H1 (cell line): ENCODE measurements at places on chromosomes 5 and 9.

DNA sequence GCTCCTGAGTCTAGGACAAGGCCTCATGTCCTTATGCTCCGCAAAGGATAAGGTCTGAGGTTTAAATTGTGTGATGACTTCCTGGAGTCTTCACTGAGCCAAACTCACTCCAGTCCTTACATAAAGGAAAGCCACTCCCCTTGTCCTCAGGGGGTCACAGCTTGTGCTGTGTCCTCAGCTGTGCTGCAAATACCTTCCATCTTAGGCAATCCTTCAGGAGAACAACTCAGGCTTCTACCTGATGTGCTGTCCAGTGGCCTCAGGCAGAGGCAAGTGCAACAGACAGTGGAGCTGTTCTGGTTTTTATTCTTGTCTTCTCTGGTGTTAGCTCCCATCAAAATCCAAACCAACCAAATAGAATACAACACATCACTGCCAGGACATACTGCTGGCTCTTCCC lies 151.5 kb downstream of the TAF11L14 start:
- no peak for DNase-seq

- no peak for DNase-seq
Measured at GRCh38 chr5:33337637-33337992, 103.2 kb upstream of the TARS1 start.

DNA sequence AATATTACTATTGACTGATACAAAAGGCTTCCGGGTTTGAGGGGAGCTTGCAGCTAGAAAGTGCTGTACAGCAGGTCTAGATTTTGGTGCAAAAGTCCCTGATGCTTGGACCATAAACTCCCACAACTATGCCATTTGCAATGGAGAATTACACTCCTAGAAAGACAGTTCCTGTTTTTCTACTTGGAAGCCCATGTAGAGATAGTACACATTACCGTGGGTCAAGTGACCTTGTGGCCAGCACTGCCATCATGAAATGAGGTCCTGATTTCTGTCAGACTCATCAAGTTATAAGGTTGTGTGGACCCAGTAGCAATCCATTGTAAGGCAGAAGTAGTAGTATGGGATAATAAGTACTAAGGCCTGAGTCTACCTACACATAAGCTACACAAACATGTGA lies 42.8 kb upstream of the TNFSF8 start:
- DNase-seq: no peak

DNA sequence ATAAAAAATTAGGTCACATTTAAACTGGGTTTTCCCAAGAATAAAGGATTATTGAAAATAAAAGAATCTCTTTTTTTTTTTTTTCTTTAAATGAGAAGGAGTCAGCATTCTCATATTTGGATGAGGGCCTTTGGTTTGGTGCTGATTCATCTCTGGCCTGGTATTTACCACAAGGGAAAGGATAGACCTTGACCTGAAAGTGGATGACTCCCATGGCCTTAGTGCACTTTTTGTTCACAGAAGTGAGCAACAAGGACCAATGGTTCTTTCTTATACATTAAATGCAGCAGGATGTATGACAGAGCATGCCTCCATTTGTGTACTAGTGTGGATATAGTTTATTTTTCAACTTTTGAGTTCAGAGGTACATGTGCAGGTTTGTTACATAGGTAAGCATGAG lies 6.9 kb downstream of the YTHDC2 start:
- no peak for DNase-seq

DNA sequence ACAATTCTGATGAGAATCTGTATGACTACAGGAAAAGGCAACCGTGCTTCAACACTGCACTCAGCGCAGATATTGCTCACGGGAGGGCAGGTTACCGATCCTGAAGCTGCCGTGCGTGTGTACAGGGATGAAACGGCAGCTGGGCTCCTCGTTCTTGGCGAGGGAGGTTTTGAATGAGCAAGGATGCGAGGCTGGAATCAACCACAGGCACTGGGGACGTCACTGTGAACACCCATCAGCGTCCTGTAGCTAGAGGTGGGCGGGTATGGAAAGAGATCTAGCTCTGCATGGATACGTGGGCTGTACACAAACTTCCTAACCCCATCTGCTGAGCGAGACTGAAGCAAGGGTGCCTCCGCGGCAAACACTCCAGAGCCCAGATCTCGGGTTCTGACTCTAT lies 84.3 kb upstream of the COL5A1 start:
- DNase-seq: no peak

DNA sequence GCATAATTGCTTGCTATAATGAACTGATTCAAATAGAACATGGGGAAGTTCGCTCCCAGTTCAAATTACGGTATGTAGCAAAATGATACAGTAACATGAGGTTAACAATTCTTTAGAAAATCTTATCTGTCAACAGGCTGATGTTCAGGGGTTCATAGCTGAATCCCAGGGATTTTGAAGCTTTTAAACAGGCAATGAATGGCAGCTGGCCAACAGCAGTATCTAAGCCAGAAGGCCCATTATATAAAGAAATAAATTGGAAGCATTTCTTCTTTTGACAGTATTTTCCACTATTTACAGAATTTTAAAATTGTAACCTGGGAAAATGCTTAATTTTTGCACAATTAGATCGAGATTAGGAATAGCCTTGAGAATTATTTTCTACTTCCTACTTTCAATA lies 126.8 kb downstream of the PDE8B start:
- DNase-seq: no peak

GRCh38 chr9:136403915-136404800 lies 4.2 kb upstream of the SNAPC4 start:
- DNase-seq: no peak

DNA sequence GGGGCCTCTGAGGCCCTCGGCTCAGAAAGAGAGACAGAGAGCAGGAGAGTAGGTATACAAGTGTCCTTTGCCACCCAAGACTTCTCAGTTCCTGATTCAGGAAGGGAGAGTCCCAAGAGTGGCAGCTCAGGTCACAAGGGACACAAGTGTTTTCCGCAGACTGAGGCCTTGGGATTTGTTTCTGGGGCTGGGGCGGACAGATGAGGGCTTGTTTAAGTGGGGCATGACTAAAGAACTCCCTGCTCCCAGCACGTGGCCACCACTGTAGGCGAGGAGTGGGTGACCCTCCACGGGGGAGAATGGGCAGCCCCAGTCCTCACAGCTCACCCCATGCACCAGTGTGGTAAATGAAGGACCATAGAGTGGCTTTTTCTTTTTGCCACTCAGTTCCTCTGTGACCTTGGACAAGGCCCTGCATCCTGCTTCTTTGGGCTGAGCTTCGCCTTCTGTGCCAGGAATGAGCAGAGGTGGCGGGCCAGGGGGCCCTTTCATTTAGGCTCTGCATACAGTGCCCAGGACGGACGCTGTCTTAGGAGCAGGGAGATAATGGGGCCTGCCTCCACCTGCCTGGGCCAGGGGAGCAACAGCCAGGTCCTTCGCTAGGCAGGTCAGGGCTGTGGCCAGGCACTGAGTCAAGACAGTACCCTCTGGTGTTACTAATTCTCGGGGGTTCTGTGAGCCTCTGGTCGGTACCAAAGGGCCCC lies 50.8 kb downstream of the AMBP start:
- DNase-seq: no peak

DNA sequence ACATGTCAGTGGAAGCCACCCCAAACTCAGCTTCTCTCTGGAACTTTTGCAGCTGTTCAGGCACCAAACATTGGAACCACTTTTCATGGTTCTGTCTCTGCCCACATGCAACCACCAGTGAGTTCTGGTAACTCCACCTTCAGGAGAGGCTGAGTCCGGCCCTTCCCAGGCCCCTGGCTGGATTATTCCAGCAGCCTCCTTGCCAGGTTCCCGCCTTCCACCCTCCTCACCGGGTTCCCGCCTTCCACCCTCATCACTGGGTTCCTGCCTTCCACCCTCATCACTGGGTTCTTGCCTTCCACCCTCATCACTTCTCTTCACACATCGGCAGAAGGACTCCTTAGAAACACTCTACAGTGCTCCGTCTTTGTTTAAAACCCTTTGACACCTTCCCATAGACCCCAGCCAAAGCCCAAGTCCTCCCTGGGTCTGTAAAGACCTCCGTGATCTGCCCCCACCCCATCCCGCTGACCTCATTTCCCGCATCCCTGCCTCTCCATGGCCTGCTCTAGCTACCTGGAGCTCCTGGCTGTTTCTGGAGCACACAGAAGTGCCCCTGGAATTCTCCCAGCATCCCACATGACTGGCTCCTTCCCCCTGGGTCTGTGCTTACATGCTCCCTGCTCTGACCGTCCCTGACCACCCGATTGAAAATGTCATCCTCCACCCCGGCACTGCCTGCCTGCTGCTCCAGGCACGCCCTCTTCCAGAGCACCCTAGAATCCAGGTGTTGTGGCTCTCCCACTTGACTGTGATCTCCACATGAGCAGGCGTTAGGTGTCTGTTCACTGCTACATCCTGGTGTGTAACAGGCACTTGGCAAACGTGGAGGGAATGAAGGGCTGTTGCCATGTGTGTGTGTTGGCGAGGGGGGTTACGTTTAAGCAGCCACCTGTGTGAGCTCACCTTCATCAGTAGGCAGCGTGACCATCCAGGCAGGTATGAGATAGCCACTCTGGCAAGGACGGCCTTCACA lies 17.7 kb downstream of the ROPN1L start:
- DNase-seq: no peak

GRCh38 chr9:128632066-128632465 lies 24.6 kb downstream of the DYNC2I2 start:
- DNase-seq: no peak

DNA sequence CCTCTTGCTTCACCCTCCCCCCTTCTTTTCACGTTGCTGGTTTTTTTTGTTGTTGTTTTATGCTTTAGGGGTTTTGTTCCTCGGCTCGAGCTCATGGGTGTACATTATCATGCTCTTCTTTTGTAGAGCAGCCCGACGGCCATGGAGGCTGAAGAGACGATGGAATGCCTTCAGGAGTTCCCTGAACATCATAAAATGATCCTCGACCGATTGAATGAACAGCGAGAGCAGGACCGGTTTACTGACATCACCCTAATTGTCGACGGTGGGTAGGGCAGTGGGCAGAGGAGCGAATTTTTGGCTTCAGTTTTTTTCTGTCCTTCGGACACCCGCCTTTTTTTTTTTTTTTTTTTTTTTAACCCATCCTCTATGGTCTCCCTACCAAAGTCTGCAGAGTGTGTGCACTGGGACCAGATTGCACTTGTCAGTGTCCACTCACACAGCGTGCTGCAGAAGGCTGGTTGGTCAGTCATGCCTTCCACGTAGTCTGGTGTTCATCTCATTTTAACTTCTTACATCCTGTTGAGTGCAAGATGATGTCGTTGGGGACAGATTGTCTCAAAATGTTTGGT lies 1.3 kb downstream of the ZNF131 start:
- DNase-seq: no peak

- no peak for DNase-seq
Measured at GRCh38 chr9:8571643-8572042, 772.1 kb upstream of the DMAC1 start.

DNA sequence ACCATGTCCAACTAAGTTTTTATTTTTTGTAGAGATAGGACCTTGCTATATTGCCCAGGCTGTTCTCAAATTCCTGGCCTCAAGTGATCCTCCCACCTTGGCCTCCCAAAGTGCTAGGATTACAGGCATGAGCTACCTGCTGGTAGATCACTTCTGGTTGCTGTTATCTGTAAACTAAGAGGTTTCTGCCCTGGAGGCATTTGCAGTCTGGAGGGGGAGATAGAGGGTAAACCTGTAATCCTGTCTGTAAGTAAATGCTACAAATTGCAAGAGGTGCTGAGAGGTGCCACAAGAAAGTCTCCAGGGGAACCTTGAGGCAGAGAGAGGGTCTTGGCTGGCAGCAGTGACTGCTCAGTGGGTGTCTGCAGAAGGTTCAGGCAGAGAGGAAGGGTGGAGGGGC lies 29.0 kb upstream of the GGTA1 start:
- DNase-seq: no peak

DNA sequence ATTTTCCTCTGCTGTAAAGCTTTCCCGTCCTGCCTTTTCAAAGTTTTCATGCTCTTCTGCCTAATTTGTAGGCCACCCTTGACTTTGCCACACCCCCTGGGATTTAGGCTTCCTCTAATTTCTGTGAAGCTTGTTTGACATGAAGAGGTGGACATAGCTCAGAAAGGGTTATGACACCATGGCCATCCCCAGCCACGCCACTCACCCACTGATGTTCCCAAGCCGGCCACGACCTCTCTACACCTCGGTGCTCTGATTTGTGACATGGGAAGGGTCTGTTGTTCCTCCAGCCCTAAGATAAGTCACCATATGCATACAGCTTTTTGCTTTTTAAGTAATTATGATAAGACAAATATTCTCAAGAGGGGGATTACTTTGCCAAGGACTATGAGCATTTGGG lies 139.5 kb downstream of the BARX1 start:
- DNase-seq: no peak

GRCh38 chr9:71909887-71910649 lies 925 bp downstream of the ABHD17B start:
- DNase-seq: no peak

DNA sequence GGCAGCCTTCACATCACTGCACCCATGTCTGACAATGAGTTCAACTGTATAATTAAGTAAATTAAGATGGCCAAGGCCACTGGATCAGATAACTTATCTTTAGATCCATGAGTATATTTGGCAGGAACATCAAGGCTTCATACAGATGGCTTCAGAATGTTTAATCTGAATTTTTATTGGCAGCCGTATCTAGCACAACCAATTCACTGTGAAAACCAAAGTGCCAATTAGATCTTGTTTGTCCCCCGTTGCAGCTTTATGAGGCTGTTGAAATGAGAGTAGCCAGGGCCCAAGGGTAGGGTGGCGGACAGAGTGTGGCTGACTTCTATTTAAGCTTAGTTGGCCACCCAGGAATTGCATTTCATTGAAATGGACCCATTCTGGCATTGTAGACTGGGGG lies 137.7 kb downstream of the SYK start:
- DNase-seq: no peak

DNA sequence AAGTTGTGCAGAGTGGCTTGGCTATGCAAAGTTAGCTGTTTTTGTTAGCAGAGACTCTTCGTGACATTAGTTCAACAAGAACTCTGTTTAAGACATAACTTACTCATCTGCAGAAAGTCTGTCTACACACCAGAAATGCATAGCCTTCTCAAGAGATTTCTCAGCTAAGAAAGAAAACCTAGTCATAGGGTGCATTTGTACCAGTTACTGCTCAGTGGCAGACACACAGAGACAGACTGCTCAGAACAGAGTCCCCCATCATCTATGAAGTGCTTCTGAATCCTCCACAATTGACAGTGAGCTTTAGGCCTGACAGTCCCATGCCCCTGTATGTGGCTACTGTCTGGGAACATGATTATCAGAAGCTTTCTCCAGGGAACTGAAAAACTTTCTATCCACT lies 56.1 kb upstream of the IFNK start:
- no peak for DNase-seq
